Stimulated activated CD4-positive, alpha-beta T cell treated with anti-CD3 and anti-CD28 coated beads, Interleukin-12 subunit alpha, Interleukin-12 subunit beta, amount 100 ng/mL, for 24 hours (primary cell): ENCODE measurements at places on chromosomes 3 and 15.

- DNase-seq = no peak
Observed at GRCh38 chr3:12120374-12121140, 38.2 kb downstream of the TIMP4 start.

DNA sequence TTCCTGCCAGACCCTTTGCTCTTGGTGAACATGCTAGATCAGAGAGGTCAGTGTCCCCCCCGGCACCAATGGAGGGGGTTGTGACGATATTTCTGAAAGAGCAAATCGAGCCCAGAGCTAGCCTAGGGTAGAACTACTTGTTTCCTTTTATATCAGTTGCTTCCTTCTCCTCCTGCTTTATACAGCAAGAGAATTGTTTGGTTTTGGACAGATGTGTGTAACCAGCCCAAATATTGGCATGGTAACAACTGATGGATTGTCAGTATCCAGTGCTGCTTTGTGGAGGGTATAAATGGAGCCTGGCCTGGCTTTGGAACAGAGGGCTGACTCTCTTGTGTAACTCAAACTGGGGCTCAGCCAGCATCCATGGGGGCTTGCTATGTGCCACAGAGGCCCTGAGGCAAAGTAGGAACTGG is 27.2 kb downstream of the SNX1 start:
- DNase-seq = no peak

- no peak for DNase-seq
Observed at GRCh38 chr3:70137366-70137765, 137.8 kb downstream of the SAMMSON start.

DNA sequence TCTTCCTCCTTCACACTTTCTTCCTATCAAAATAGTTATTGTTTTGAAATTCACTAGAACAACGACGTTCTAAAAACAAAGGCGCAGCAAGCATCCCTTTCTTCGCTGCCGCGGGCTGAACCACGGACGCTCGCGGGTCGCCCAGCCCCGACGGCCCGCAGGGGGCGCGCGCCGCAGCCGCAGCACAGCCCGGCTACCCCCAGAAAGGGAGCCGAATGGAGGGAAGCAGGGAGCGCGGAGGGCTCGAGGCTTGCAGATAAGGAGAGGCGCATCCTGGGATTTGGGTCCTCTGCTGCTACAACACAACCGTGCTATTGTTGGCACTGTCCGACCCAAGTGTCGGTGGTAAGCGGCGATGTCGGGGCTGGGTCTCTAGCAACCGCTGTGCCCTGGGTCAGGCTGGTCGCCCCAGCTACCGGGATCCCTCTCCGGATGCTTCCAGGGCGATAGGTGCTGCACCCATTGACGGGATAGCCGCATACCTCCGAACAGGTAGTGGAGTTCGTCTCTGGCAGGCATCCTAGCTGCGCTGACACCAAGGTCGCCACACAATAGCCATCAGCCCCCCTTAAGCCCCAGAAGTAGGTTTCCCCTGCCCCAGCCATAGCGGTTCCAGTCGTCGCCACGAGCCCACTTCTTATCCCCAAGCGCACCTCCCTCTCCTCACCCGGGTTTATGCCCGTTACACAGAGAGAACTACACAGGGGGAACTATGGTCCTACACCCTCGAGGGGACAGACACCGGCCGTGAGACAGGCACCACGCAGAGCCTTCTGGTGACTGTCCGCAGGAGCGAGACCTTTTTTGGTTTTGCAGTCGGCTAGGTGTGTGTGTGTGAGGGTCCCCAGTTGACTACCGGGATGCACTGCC is 6.0 kb downstream of the ONECUT1 start:
- no peak for DNase-seq

GRCh38 chr3:149765762-149766334 is 13.6 kb upstream of the COMMD2 start:
- no peak for DNase-seq

DNA sequence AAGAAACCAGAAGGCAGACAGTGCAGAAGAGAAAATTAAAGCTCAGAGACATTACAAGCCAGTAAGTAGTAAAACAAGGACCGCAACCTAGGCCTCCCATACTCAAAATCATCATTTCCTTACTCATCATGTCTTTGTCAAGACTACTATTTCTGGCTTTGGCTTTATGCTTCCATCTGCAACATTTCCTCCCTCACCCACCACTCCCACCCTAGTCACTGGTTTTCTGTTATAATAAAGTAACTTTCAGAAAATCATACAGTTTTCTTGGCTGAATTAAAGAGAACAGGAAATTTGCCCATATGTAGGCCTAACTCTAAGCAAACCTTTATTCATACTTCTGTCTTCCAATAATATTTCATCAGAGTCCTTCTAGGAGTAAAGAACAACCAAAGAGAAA is 247.6 kb upstream of the RORA start:
- no peak for DNase-seq

DNA sequence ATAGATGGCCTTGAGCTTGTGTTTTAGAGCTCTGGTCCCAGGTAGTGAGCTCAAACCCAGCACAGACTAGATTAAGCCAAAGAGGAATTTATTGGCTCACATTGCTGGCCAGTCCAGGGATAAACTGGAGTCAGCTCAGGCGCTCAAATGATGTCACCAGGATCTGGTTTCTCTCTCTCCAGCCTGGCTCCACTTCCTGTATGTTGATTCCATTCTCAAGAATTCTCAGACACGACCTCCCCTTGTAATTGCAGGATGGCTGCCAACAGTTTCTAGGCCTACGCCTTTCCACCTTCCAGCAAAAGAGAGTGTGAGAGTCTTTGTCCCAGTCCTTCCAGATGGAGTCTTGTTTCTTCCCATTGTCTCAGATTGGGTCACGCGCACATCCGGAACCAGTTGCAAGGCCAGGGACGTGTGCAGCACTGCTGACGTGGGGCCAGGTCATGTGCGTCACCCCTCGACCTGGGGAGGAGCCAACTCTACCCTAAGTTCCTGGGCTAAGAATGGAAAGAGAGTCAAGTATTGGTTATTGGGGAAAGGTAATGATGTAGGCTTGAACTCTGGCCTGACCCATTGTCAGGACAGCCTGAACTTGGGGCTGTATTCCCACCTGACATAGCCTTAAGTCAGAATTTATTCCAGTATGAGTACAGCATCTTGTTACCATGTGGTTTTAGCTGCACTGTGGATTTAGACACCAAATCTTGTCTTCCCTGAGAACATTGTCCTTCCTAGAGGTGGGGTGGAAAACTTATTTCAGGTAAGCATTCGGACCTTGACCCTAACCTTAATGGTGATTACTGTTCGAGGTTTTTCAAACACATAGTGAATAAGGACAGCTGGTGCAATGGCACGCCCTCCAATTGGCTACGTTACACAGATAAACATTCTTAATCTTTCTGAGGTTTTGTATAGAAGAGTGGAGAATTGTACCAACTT is 31.6 kb downstream of the CACNA1D start:
- no peak for DNase-seq
